Activated T-helper 17 cell treated with anti-CD3 and anti-CD28 coated beads, Interleukin-2, amount 50 U/mL, for 72 hours (primary cell): ENCODE measurements at places on chromosomes 2 and 18. TPM values are rescaled to one million over a fixed set of nuclear protein-coding genes. Genes with fewer than 3 reads are reported as not detected.

DNA sequence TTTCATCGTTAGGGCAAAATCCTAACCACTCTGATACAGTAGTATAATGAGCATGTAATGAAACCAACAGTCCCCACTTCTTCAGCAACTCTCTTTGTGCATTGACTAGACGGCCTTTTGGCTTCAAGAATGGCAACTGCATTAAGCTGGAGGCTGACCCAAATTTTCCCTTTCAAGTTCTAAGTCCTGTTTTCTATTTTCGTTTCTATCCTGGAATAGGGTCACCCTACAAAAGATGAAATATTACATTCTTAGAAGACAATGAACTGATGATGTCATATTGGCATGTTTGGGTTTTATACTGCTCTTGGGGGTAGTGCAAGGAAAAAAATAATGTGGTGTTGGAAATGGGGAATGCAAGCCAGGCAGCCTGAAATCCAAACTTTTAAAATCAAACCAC lies 254.4 kb downstream of the ETAA1 start:
- ATAC-seq, result no peak

DNA sequence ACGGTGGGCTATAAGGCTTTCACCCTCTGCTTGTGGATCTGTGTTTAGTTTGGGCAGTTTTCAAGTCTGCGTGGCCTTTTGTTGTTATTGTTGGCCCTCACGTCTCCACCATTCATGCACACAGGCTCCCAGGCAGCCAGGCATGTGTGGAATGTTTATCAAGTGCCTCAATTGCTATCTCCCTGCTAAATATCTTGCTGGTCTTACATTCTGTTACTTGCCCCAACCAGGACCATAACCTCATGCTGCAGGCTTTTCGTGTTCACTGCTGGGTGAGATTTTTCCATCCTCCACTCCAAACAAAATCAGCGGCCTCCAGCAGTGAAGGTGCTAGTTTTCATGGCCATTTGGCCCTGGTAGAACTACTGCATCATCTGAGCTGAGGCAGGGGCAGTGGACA lies 63.0 kb upstream of the DSC1 start:
- ATAC-seq, result no peak

- no peak for ATAC-seq
Measured at GRCh38 chr2:164335947-164336346, 285.3 kb downstream of the GRB14 start.

- ATAC-seq, result no peak
Measured at GRCh38 chr18:3121259-3121658, 98.5 kb downstream of the MYOM1 start.

DNA sequence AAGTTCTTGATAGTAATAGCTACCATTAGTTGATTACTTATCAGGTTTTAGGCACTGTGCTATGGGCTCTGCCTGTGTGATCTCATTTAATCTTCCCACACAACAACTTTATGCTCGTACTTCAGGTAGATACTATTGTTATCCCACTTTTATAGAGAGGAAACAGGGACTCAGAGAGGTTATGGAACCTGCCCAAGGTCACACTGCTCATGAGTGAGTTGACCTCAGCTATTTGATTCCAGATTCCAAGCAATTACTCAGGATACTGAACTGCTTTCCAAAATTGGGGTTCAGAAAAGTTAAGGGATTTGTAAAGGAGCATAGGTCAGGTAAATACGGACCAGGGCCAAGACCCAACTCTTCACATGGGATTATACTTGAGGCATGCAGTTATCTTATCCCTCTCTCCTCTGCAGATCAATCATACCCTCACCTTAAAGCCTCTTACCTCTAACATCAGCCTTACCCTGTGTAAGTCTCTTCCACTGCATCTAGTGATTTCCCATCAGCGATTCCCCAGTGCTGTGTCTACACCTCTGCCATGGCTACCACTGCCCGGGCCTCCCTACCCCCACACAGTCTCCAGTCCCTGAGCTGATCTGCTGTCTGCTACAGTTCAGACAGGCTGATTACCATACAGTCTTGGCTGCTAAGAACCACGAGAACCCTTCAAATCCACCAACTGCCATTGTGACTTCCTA lies 74.4 kb downstream of the ANTXR1 start:
- ATAC-seq, result no peak

DNA sequence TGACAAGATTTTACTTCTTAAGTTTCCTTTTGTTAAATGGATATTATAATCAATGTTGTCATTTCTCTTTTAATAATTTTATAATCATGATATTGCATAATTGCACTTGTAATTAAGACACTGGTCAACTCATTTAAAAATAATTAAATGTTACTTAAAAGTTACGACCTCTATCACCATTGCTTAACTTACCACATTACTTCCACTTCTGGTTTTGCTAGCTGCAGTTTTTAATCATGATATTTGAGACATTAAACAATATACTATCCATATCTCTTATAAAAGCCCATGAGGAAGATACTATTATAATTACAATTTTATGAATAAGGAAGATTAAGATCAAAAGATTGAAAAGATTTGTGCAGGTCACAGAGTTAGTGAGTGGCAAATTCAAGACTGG lies 502.0 kb downstream of the RNF144A start:
- no peak for ATAC-seq

DNA sequence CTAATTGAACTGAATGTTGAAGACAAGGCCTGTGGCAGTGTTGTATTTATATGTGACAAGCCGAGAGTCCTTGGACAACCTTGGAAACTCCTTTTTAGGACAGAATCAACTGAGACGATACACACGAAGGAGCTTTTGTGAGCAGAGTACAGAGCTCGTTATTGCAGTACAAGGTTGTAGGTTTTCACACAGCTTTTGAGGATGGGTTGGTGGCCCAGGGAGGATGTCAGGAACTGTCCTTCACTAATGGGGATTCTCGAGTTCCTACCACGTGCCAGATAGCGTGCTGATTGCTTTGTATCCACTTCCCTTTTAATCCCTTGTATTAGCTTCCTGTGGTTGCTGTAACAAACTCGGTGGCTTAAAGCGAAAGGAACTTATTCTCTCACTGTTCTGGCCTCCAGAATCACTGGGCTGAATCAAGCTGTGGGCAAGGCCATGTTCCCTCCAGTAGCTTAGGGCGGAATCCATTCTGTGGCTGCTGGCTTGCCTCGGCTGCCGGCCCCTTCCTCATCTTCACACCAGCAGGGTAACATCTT lies 20.2 kb downstream of the INPP4A start:
- peak; percentile 51 for ATAC-seq

ANKRD30B gene
- total RNA-seq, result not detected

GKN2 gene
- not detected for total RNA-seq

TBC1D8 gene
- total RNA-seq, result 0.95 TPM

EFR3B gene
- total RNA-seq, result 0.40 TPM
